ENCODE measurements at places on chromosomes 2 and 18.

DNA sequence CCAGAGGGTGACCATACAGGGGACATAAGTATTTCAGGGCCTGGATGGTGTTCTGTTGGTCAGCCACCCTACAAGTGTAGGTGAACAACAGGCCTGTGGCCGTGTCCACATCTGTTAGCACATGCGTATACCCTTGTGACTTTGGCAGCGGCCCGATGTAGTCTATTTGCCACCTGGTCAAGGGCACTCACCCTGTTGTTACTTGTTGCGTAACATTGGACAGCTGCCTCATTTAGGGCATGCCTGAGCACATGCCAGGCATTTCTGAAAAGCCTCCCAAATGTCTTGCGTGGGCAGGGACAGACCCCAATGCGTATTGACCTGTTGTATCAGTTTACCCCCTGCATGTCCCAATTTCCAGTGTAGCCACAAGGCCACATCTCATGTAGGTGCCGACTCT lies 235.0 kb downstream of the MBD5 start:
- no peak for DNase-seq

GRCh38 chr2:134446383-134447017 lies 192.6 kb downstream of the MGAT5 start:
- no peak for DNase-seq

- DNase-seq: peak; percentile 61
Measured at GRCh38 chr2:235050980-235051351, 99.1 kb downstream of the SH3BP4 start.

- DNase-seq: no peak
Measured at GRCh38 chr2:164368896-164369295, 252.4 kb downstream of the GRB14 start.

- no peak for DNase-seq
Measured at GRCh38 chr2:196415384-196415783, 224.1 kb upstream of the CCDC150 start.

Data from NCI-H460 (cell line).